ENCODE measurements at places on chromosomes 12 and 14.

GRCh38 chr14:53742233-53742620, 214.4 kb downstream of the BMP4 start:
- H3K27ac ChIP-seq: no peak overlapping the region
- no peaks in the 10 kb centered on the region for H3K36me3 ChIP-seq
- no peaks in the 10 kb centered on the region for H3K4me1 ChIP-seq
- H3K4me3 ChIP-seq: no peak overlapping the region
- no peaks in the 10 kb centered on the region for H3K27me3 ChIP-seq

DNA sequence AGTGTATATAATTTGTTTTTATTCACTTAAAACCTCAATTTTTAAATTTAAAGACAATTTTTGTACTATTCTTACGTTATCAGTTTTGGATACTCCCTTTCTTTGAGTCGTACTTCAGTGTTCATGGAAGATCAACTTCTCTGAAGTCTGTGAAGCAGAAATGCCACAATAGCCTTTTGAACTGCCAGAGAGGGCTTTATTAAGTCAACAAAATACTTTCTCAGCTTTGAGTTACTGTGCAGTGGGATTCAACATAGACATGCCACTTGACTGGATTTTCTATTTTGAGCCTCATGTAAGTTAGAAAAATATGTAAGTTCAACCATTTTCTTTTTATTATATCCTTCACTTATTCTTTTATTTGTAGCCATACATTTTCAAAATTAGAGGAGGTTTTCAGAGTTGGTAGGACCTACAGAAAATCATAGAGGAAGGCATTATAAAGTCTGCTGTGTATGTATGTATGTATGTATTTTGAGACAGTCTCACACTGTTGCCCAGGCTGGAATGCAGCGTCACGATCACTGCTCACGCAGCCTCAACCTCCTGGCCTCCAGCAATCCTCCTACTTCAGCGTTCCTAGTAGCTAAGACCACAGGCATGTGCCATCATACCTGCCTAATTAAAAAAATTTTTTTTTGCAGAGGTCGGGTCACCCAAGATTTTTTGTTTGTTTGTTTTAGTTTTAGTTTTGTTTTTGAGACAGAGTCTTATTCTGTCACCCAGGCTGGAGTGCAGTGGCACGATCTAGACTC, 31.3 kb upstream of the BCAT1 start:
- no peaks in the 10 kb centered on the region for H3K27me3 ChIP-seq
- DNase-seq: no peak
- H3K27ac ChIP-seq: no peak overlapping the region
- no peaks in the 10 kb centered on the region for H3K4me1 ChIP-seq
- no peak overlapping the region for H3K4me3 ChIP-seq

DNA sequence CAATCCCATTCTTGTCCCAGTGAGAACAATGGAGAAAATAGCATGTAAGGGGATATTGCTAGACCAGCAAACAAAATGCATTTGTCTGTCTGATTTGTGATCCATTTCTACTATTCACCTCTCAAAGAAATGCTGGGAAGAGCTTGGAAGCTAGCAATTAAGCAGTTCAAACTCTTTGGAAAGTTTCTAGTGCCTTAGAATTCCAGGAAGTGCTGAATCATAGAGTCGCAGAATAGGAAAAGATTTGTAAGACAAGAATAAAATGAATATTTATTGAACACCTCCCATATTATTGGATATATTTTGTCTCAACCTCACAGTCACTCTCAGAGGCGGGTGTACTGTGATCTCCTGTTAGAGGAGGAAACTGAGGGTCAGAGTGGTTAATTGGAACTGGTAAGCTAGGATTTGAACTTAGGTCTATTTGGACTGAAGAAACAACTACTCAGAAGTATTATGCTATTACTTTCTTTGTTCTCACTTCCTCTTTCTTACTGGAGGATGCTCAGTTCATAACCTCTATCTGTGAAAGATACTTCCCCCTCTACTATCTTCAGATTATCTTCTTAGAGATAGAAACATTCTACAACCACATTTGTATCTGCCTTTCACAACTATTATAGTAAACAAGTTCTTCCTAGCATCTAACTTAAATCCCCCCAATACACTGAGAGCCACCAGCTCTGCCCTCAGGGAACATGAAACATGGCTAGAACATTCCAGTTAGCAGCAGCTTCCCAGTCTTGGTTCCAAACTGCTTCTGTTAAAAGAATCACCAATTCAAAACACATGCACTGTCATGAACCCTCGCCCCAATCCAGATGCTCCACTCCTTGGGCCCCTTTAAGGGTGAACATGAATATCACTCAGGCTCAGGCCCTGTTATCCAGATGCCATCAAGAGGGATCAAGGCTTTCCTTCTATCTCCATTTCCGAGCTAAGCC, 64.2 kb downstream of the DRAM1 start:
- no peaks in the 10 kb centered on the region for H3K4me1 ChIP-seq
- H3K27me3 ChIP-seq: no peaks in the 10 kb centered on the region
- no peak for DNase-seq
- no peak overlapping the region for H3K4me3 ChIP-seq
- H3K36me3 ChIP-seq: no peaks in the 10 kb centered on the region

GRCh38 chr14:68394764-68395143, 398.1 kb downstream of the ZFP36L1 start:
- no peak overlapping the region for H3K4me3 ChIP-seq
- no peaks in the 10 kb centered on the region for H3K36me3 ChIP-seq
- no peak for DNase-seq

DNA sequence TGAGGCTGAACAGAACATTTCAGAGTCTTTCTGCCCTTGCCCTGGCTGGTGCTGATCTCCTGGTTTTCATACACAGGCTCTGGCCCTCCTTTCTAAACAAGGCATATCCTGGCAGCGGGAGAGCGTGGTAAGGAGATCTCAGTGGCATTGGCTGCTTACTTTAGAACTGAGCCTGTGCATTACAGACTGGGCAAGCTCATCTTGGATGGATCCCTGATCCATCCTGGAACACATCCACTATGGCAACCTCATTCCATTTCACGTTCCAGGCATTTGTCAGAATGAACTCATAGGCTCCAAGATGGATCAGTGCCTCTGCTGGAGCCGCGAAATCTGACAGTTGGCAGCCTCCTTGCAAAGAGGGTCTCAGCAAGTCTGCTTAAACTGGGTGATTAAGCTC, 224.5 kb upstream of the PELI2 start:
- H3K36me3 ChIP-seq: no peaks in the 10 kb centered on the region

DNA sequence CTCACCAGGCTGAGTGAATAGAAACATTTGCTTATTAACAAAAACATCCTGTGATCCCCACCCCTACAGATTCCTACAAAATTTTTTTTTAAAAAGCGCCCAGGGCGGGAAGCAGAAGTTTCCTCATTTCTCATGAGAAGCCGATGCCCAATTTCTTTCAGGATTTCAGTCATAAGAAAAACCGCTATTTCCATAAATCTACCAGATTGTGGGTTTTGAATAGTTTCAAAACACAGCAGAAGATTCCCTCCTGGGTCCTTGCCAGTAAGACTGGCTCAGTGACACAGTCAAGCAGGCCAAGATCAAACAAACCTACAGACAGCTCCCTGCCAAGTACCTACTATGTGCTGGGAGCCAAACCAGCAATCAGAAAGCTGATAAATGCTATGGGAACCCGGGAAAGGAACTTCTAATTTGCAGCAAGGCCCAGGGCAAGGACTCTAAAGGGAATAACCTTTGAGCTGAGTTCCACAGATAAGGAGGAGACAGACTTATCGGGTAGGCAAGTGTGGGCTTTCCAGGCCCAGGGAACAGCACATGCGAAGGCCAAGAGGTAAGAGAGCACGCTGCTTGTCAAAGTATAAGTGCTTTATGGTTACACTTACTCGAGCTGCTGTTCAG, 68.7 kb downstream of the CCDC88C start:
- H3K4me1 ChIP-seq: peaks cover 3% of the 10 kb centered on the region
- H3K36me3 ChIP-seq: no peaks in the 10 kb centered on the region
- no peak for DNase-seq
- no peaks in the 10 kb centered on the region for H3K27me3 ChIP-seq

DNA sequence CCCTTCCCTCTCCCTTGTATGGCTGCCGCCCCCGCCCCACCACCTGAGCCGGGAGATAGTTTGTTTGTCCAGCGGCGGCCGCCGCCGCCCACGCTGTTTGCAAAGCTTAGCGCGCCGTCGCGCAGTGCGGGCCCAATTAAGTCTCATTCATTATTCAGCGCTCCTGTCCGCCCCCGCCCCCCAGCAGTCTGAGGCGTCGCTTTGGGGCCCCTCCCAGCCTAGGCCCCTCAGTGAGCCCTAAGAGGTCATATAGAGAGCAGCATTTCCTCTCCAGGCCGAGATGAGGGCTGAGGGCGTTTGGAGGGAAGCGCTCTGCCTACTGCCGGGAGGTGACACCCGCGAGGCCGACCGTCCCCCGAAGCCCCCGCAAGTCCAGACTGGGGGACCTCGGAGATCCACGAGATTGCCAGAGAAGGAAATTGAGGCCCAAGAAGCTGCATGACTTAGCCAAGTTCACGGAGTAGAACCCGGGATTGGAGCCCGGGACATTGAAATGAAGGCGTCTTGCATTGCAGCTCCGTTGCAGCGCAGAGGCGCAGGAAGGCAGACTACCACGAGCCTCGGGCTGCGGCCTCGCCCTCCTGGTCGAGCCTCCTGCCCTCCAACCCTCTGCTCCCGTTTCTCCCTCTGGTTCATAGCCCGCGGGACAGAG, at the start of gene DNAJC22:
Gene DNAJC22 (plus strand): TSS at position 230 of the 652 bp plus-strand sequence. CDS start 1,985 bp downstream, outside the sequence.
- no peaks in the 10 kb centered on the region for H3K36me3 ChIP-seq
- no peak for DNase-seq
- no peak within 1 kb of the TSS for H3K27ac ChIP-seq

DNA sequence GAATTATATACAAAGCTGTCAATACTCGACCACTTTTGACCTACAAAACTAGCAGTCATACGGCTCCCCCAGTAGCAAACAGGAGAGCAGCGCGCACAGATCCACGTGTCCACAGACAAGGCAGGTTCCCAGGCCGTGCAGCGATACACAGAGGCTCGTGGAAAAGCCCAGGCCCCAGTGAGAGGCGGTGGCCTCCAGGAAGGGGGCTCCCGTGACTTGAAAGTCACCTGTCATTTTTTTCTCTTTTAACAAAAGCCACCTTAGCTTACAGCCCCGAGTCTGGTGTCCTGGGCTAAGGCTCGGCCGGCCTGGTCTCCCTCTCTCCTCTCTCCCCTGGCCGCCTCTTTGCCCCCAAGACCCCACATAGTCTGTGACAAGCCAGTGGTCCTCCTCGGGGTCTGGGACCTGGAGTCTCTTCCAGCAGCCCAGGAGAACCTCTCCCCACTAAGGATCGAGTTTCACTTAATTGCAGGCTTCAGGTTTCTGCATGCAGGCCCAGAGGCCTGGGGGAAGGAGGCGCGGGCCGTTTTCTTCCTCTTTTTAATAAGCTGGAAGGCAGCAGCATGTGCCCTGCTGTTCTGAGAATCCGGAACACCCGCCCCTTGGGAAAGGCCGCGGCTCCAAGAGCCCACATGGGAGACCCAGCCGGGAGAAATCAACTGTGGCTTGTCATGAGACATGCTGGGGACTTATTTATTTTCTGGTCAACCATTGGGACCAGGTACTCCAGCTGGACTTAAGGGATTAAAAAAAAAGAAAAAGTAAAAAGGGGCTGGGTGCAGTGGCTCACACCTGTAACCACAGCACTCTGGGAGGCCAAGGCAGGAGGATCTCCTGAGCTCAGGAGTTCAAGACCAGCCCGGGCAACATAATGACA, 15.9 kb downstream of the NCOR2 start:
- H3K36me3 ChIP-seq: no peaks in the 10 kb centered on the region
- no peak overlapping the region for H3K27ac ChIP-seq
- H3K4me1 ChIP-seq: peaks cover 6% of the 10 kb centered on the region
- DNase-seq: no peak
- H3K27me3 ChIP-seq: no peaks in the 10 kb centered on the region
- H3K4me3 ChIP-seq: no peak overlapping the region

DNA sequence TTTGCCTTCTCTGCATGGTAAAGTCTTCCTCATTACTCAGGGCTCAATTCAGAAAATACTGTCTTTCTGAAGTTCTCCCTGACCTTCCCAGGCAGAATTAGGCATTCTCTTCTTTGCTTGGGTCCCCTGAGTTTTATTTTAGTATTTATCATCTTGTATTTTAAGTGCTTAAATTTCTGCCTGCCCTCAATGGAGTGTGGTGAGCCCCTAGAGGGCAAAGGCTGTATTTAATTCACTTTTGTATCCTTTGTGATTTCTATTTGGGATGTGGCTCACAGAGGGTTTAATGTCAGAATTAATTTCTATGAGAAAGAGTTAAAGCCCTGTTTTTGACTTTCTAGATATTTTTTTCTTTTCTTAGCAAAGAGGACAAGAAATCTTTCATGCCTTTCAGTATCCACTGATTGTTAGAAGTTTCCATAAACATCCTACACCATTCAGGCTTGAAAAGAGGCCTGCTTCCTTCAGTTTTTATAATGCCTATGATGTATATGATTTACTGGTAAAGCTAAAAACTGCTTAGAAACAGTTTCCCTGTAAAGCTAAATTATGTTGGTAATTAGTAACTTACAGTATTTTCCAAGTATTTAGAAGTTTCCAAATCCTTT, 55.6 kb upstream of the PTPRB start:
- H3K4me1 ChIP-seq: peaks cover 3% of the 10 kb centered on the region
- no peak for DNase-seq
- no peaks in the 10 kb centered on the region for H3K27me3 ChIP-seq
- no peaks in the 10 kb centered on the region for H3K36me3 ChIP-seq
- no peak overlapping the region for H3K4me3 ChIP-seq
- no peak overlapping the region for H3K27ac ChIP-seq

GRCh38 chr12:19451196-19451595, 11.9 kb downstream of the AEBP2 start:
- no peak overlapping the region for H3K27ac ChIP-seq
- no peak overlapping the region for H3K4me3 ChIP-seq
- peaks cover 2% of the 10 kb centered on the region for H3K36me3 ChIP-seq
- no peaks in the 10 kb centered on the region for H3K27me3 ChIP-seq

GRCh38 chr12:6378709-6379472, 3.5 kb upstream of the SCNN1A start:
- DNase-seq: no peak
- H3K4me3 ChIP-seq: no peak overlapping the region
- peaks cover 8% of the 10 kb centered on the region for H3K27me3 ChIP-seq
- H3K27ac ChIP-seq: no peak overlapping the region
- no peaks in the 10 kb centered on the region for H3K36me3 ChIP-seq
- H3K4me1 ChIP-seq: peaks cover 13% of the 10 kb centered on the region

GRCh38 chr14:68608574-68608962, 184.3 kb downstream of the ZFP36L1 start:
- no peak overlapping the region for H3K27ac ChIP-seq
- H3K27me3 ChIP-seq: no peaks in the 10 kb centered on the region
- DNase-seq: no peak
- no peaks in the 10 kb centered on the region for H3K36me3 ChIP-seq
- no peak overlapping the region for H3K4me3 ChIP-seq

All from iPS DF 6.9 (cell line).